NCI-H2029 treated with DMSO at 0.1 percent for 48 hours (cell line): ENCODE measurements at places on chromosomes 7 and 10.

- DNase-seq = peak; percentile 13
Measured at GRCh38 chr10:132961787-132962622, 19.6 kb upstream of the CFAP46 start.

GRCh38 chr7:55078465-55079372 is 59.9 kb downstream of the EGFR start:
- DNase-seq = no peak

DNA sequence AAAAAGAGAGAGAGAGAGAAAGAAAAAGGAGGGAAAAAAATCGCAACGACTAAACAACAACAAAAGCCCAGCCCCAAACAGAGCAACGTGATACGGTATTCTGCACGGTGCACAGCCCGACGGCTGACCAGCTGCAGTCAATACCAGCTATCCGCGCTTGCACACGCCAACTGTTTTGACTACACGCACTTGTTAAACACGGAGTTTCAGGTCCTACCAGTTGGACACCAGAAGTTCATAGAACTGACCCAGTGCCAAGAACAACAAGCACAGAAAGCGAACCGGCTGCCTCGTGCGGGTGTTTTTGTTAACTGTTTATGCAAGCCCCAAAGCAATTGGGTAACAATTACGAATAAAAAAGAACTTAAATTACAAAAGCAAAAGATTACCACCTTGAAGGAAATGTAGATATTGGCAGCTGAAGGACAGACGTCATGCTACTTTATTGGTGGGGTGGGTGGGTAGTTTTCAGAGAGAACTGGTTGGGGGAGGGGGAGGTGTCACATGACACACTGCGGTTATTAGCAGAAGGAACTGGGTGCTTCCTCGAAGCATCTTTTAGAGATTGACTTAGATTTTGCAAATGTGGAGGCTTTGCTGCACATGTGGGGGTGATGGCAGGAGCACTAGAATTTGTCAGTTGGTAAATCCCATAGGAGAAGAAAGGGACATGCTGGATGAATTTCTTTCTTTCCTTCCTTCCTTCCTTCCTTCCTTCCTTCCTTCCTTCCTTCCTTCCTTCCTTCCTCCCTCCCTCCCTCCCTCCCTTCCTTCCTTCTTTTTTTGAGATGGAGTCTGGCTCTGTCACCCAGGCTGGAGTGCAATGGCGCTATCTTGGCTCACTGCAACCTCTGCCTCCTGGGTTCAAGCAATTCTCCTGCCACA is 110.6 kb upstream of the EFCAB10 start:
- peak; percentile 62 for DNase-seq

DNA sequence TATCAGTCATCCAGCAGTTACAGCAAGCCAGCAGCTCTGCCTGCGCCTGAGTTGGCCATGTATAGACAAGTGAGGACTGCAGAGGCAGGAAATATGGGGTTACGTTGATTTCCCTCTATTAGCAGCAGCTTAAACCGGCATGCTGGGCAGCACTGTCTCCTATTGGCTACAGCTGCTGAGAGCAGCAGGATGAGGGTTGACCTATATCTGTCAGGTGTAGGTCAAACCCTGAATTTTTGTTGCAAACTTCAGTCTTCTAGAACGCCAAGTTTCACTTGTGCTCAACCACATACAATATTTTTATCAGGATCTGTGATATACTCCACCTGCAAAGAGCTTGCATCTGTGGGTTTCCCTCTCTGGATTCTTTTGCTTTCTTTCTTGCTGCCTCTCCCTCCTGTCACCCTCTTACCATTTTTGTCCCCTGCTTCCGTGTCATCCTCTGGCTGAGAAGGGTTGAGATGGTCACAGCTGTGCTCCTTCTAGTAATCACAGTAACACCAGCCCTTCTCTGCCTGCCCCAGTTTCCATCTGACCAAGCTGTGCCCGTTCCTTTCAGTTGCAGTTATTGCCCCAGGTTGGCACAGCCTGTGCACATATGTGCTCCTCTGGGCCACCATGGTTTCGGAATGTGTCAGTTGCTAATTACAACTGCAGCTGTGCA is 23.8 kb upstream of the GLCCI1 start:
- DNase-seq = no peak

- no peak for DNase-seq
Measured at GRCh38 chr10:28533571-28534304, 820 bp downstream of the WAC start.

DNA sequence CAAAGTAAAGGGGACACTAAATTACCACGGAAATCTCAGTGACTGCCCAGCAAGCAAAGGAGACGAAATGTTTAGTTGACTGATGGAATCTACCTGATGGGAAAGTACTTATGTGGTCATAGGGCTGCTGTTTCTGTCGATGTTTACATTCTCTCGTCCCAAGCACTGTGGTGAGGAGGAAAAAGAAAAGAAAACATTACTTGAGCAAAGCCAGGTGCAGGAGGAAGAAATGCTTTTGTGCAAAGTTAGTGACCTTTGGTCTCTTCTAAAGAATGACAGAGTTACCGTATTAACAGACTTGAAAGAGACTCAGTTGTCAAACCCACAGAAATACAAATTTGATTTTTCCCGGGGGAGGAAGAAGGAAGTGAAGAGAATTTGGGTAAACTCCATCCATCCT is 43.3 kb upstream of the FMC1 start:
- no peak for DNase-seq

DNA sequence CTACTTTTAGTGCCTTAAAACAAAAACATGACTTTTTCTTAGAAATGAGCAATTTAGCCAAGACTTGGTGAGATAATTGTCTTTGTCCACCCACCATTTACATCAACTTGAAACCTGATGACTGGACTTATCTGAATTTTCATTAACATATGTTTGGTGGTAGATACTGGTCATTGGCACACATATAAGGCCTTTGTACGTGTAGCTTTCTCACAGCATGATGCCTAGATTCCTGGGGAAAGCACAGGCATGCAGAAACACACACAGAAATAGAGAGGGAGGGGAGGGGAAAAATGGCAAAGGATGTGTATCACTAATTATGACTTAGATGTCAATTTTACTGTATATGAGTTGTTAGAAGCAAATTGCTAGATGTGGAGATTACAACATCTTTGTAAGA is 488.4 kb downstream of the NXPH1 start:
- DNase-seq = no peak

DNA sequence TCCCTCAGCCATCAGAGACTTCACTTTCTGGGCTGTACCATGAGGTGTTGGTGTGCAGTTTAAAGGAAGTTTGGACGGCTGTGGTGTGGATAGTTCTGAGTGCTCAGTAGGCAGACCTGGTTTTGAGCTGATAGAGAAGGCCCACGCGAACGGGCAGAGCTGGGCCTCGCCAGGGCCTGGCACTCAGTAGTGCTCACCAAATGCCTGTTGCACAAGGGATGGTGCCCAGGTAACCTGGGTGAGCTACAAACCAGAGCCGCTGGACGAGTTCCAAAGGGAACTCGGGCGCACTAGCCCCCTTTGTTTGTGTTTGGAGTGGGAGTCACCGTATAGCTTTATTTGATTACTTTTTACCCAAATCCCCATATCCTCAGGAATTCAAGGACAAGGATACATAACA is 95.5 kb downstream of the LHPP start:
- DNase-seq = no peak

DNA sequence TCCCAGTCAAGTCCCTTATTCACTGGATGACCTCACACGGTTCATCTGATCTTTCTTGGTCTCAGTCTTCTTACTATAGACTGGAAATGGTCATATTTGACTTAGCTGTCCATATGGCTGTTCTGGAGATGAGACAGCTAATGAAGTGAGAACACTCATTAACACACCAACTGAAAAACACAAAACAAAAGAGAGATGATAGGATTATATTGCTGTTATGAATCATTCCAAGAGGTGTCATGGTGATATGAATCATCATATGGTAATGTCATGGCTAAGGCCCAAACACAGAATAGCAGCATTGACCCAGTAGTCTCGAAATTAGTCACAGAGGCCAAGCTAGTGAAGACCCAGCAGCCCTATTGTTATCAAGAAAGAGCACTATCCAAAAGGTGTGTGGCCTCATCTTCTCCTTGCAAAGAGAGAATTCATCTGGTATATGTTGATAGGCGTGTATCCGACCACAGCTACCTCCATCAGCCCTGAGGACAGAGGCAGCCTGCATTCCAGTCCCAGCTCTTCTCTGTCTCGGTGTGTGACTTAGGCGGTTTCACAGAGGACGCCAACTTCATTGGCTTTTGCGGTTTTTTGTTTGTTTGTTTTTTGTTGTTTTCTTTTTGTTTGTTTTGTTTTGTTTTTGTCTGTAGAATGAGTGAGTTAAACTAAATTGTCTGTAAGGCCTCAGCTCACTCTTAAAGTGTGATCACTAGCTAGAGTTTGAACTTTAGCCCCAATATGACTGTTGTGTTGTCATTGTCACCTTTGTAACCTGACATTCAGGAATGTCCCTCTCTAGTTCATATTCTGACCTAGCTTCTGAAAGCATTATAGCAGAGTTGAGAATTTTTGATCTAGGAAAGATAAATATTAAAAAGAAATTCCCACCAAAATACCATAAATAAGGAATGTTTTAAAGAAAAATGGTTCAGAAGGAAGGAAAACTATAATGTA is 97.4 kb upstream of the PDCD4 start:
- DNase-seq = no peak

DNA sequence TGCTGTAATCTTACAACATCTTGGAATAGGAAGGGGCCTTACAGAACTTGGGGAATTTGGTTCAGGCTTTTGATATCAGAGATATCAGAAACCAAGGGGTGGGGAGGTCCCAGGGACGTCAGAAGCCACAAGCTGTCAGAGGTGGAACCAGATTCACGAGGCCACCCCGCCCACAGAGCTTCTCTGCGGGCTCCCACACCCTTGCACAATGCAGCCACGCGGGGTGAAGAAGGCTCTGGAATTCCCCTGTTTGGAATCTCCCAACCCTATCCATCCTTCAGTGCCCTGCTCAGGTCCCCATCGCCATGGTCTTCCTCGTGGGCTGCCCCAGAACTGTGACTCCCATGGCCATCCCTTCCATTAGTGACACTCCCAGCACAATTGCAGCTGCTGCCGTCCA is 247.1 kb upstream of the SHH start:
- DNase-seq = no peak

- DNase-seq = no peak
Measured at GRCh38 chr10:64745565-64745964, 1224.4 kb downstream of the REEP3 start.

DNA sequence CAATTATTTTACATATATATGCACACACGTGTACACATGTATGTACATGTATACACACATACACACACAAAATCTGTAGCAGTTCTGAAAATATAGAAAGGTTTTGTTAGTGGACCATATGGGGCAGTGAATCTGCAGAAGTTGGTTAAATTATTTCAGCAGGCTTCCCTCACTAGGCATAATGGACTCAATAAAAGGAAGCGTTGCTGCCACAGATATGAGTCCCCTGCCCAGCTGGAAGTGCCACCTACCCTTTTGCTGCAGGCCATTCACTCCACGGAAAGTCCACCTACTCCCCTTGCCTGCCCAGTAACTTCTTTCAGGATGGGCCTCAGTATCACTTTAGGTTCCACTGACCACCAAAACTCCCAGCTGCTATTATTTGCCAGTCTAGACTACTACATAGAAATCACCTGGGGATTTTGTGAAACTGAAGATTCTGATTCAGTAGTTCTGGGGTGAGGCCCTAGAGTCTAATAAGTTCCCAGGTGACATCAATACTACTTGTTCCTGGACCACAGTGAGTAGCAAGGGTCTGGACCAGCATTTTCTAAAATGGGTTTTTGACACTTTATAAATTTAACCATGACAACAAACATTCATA is 29.3 kb upstream of the CROT start:
- DNase-seq = no peak

DNA sequence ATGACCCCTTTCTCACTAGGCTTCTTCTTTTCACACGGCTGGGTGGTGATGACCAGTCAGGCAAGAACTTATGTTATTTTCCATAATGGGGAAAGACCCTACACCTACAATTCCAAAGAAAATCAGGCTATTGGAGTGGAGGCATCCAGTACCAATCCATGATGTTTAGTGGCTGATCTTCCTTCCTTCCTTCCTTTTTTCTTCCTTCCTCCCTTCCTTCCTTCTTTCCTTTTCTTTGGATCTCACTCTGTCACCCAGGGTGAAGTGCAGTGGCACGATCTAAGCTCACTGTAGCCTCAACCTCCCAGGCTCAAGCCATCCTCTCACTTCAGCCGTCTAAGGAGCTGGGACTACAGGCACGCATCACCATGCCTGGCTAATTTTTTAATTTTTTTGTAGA is 2.5 kb downstream of the RGS10 start:
- DNase-seq = no peak

- DNase-seq = no peak
Measured at GRCh38 chr7:44897309-44897708, 12.0 kb upstream of the PURB start.

GRCh38 chr10:42932735-42933447 is 144.0 kb upstream of the RET start:
- no peak for DNase-seq

DNA sequence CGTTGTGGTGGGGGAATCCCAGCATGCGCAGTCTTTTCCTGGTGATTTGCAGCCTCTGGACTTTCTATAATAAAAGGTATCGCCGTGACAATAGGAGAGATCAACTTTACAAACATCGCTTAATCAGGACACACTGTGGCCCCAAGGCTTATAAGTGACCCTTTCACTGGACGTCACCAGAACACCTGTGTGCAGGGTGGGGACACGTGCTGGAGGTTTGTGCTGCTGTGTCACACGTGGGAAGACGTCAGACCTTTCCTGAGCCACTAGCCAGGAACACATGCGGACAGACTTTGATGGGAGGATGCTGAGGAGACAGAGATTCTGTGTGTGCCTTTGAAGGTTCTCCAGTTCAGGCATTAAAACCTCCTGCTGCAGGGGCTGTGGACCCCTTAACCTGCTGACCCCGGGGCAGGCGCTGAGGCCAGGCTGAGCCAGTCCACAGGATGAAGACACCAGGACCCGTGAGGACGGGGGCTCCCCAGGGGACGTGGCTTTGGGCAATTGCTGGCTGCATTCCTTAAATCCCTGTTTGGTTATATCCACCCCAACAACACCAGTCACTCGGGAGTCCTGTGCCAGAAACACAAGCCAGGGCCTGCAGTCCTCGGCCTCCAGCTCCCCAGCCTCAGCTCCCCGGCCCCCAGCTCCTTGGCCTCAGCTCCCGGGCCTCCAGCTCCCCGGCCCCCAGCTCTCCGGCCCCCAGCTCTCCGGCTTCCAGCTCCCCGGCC is 183.4 kb downstream of the PTPRN2 start:
- DNase-seq = no peak

GRCh38 chr10:35424680-35425285 is 88.5 kb downstream of the CCNY start:
- no peak for DNase-seq

DNA sequence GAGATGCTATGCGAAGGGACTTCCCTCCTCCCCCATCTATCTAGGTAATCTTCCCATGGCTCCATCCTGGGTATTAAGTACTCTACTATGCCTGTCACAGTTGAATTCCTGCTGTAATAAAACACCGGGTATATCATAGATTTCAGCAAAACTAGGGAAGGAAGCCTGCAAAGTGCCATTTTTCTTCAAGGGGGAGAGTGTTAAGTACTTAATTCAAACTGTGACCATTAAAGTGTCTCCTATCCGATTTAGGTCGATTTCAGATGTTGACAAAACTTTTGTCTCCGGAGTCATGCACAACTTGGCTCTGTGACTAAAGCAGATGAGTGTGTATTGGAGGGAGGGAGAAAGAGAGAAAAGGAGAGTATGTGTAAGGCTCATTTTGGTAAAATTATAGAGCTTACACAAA is 4.6 kb downstream of the HOXA4 start:
- DNase-seq = no peak

- DNase-seq = no peak
Measured at GRCh38 chr10:91820144-91820543, 21.9 kb downstream of the TNKS2 start.
